ENCODE measurements at places on chromosomes 12 and 14.

GRCh38 chr12:70165450-70165849 lies 77.8 kb upstream of the CNOT2 start:
- no peak for DNase-seq

GRCh38 chr14:21104448-21105060 lies 3.7 kb downstream of the TMEM253 start:
- DNase-seq = peak; percentile 77

- DNase-seq = no peak
Measured at GRCh38 chr14:90924621-90925340, 108.6 kb upstream of the TTC7B start.

- DNase-seq = no peak
Measured at GRCh38 chr12:15650399-15651128, 138.6 kb downstream of the EPS8 start.

GRCh38 chr14:60287452-60287851 lies 38.4 kb downstream of the PPM1A start:
- no peak for DNase-seq

- DNase-seq = no peak
Measured at GRCh38 chr14:54935958-54936357, 33.3 kb upstream of the GCH1 start.

DNA sequence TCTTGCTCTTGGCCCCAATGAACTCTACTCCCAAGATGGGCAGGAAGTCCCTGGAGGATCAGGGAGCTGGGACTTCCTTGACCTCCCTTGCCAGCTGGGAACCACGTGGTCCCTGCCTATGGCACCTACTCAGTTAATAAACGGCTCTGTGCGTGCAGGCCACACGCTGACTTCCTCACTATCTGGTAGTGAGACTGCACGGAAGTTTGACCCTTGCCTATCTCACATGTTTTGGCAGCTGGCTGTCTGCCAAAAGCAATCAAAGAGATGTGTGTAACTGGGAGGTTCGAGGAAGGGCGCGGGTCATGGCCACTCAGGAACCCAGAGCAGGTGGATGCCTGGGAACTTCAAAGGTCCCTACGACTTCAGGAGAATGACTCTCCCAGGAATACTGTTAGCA lies 57.9 kb downstream of the RFLNA start:
- no peak for DNase-seq

DNA sequence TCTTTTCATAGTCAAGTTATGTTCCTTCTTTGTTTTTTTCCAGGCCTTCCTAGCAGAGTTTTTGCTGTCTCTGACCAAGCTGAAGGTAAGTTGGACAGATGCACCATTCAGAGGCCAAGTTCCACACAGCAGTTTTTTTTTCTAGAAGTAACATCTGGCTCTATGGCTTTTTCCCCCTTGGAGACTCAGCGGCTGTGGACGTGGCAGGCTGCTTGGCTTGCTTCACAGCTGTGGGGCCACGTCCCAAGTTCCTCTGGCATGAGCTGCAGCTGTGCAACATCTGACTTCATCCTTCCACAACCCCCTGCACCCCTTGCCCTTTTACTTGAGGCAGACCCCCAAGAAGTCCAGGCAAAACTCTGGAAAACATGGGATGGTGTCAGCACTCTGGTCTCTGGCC lies 24.2 kb upstream of the RHOJ start:
- DNase-seq = no peak

GRCh38 chr14:79279645-79280597 lies 931.4 kb downstream of the DIO2 start:
- no peak for DNase-seq

- no peak for DNase-seq
Measured at GRCh38 chr12:25041006-25041741, 92.3 kb upstream of the BCAT1 start.

DNA sequence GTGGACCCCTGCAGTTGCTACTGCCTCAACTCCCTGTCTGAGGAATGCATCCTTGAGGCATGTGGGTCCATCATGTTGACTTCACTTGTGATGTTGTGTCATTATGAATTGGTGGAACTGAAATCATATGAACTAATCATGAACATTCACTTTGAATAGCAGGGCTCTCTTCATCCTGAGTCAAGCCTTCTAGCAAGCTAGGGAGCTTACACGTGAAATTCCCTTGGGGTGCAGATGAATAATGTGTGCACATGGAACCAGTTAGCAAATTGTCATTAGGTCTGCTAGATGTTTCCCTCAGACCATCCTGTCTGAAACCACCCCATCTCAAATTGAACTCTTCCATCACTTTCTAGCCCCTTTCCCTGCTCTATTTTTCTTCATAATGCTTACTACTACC lies 3.6 kb downstream of the COQ6 start:
- no peak for DNase-seq

DNA sequence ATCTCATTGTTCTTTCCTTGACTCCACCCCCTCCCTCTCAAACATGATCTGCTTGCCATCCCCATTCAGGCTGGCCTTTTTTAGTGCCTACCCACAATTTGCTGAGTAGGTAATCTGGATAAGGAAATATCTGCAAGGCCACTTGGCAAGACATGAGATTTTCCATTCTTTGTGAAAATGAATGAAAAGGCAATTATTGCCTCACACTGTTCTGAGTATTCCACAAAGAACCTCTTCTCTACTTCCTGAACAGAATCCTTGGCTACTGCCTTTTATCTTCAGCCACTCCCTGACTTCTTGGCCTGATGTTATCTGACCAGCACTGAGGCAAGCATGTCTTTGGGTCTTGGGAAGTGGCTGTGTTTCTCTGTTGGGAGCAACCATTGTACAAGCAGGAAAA lies 263.2 kb upstream of the ATP2B1 start:
- no peak for DNase-seq

- DNase-seq = no peak
Measured at GRCh38 chr14:38171197-38171596, 36.5 kb upstream of the SSTR1 start.

DNA sequence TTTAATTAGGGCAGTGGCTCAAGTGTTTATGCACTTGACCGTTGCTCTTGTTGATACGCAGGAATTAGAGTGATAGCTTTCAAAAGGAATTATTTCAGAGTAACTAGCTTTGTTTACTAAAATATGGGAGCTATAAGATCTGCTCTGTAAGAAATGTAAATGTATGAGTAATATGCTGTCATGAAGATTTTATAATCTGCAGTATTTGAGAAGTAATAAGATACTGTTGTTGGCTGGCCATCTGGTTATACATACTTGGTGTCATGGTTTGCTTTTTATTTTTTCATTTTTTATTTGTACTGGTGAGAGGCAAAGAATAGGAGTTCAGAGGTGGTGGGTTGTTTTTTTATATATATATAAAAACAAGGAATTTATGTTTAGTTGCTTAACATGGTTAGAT lies 58.5 kb downstream of the PLXNC1 start:
- no peak for DNase-seq

DNA sequence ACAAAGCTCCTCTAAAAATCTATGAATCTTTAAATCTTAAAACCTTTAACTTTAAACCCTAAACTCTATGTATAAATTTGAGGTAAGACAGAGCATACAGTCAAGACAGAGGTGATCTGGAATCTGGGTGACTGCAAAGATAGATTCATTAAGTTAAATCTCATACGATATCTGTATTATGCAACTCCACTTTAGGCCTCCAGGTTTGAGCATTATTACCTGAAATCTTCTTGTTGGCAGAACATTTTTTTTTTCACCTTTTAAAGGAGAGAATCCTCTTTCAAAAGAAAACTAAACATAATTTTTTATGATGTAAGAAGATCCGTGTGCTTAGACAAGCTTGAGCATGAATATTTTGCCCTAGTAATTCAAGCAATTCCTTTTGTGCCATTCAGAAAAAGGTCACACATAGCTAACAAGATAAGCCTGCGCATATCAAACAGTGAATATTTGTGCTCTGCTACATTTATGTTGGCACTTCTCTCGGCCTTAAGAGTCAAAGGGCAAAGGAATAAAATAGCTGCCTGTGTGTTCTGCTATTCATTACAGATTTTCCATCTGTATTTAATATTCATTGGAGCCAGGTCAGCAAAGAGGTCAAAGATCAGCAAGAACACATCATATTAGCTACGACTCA lies 163.3 kb downstream of the TMTC3 start:
- DNase-seq = no peak

- no peak for DNase-seq
Measured at GRCh38 chr14:36570065-36570464, 12.3 kb downstream of the NKX2-8 start.

- DNase-seq = no peak
Measured at GRCh38 chr12:123041042-123041531, 60.6 kb downstream of the ARL6IP4 start.

DNA sequence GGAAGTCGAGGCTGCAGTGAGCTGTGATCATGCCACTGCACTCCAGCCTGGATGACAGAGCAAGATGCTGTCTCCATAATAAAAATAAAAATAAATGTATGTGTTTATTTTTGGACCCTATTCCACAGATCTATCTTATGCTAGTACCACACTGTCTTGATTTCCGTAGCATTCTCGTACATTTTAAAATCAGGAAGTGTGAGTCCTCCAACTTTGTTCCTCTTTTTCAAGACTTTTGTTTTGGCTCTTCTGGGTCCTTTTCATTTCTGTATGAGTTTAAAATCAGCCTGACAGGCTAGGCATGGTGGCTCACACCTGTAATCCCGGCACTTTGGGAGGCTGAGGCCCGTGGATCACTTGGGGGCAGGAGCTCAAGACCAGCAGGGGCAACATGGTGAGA lies 25.8 kb downstream of the DAO start:
- DNase-seq = no peak

DNA sequence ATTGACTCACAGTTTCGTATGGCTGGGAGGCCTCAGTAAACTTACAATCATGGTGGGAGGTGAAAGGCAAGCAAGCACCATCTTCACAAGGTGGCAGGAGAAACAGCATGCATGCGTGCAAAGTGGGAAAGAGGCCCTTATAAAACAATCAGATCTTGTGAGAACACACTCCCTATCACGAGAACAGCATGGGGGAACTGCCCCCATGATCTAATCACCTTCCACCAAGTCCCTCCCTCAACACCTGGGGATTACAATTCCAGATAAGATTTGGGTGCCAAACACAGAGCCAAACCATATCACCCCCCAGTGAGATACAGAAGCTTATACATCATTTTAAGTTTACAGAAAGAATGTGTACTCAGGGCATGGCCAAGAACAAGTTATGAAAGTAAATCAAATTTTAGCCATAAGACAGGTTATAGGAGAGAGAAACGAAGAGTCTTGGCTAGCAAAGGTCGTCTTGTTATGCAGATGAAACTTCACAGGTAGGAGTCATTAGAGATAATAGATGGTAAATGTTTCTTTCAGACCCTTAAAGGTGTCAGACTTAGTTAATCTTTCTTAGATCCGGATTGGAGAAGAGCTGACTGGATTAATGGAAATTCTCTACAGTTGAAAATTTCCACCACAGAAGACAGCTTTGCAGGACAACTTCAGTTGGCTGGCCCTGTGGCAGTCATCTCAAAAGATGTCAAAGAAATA lies 79.8 kb upstream of the SEL1L start:
- no peak for DNase-seq
